ENCODE measurements at places on chromosomes 5 and 9.

- DNase-seq: no peak
Observed at GRCh38 chr9:32881948-32882347, 98.6 kb downstream of the TMEM215 start.

DNA sequence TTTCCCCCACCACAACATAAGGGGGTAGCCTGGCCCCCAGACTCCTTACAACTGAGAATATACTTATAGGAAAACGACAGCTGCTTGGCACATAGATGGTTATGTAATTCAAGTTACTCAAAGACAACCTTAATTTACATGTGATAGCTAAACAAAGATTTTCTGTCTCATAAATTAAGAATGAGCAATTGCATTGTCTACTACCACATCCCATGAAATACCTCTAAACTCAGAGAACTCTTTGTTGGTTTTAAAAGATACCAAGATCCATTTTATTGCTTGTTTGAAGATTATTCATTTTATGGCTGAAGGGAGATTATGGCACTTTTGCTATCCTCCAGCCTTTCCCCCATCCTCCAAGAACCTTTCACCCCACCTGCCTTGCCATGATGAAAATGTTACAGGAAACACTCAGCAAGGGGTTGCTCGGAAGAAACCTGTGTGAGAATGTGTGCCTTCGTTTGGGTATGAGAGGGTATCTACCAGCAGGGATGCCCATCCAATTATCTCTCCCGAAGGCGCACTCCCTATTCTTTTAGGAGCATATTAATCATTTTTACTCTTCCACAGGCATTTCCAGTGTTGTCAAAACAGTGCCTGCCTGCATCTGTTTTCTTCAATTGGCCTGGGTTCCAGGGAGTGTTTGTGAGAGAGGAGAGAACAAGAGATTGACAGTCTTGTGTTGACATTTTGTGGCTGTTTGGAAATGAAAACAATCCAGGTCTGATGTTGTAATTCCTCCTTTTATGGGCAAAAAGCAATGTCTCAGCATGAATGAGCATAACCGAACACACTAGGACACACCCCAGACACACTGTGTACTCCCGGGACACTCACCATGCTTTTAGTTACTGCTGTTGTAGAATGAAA is 208.0 kb upstream of the ANKRD55 start:
- peak; percentile 76 for DNase-seq

DNA sequence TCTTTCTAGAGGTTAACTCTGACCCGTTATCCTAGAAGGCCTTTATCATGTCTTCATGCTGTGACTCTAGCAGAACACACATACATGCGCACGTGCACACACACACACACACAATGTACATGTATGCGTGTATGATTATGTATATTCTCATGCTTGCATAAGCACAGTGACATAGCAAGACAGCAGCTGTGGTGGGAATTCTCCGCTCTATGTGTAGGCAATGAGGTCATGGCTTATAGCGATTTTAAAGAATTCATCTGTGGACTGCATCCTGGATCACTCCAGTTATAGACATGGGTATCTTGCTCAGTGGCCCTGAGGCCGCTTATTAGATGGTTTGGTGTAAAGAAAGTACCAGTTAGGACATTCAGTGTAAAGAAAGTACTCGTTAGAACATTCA is 106.2 kb downstream of the FBXL7 start:
- no peak for DNase-seq

DNA sequence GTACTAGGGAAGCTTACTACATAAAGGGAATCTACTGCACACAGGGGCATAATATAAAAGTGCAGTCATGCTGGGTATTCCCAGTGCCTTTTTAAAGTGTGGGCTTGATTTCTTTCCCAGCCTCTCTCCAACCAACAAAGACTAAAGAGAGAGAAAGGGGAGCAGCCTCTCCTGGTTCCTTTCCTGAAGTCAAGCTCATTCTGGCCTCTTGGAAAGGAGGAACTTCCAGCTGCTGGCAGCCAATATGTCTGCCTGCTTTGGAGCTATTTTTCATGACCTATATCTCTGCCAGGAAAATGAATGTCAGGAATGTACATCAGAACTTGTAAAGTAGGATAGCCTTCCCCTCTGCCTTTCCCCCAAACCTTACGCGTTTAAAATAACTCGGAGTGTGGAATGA is 57.1 kb downstream of the RAB3C start:
- no peak for DNase-seq

GRCh38 chr5:176906126-176906525 is 7.0 kb upstream of the HK3 start:
- DNase-seq: no peak

DNA sequence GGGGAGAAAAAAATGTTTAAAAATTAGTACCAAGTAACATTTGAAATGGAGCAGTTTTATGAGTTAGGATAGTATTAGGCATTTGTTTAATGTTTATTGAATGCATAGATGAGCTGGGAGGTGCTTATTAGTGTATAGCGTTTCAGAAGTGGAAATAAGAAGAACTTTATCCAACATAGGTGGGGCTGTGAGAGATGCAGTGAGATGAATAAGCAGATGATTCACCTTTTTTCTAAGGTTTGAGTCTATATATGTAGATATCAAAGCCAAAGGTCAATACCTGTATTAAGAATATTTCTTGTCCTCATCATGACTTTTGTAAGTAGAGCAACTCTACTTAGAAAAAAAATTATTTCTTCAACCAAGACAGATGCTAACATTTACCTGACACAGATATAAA is 54.6 kb upstream of the POU4F3 start:
- no peak for DNase-seq

DNA sequence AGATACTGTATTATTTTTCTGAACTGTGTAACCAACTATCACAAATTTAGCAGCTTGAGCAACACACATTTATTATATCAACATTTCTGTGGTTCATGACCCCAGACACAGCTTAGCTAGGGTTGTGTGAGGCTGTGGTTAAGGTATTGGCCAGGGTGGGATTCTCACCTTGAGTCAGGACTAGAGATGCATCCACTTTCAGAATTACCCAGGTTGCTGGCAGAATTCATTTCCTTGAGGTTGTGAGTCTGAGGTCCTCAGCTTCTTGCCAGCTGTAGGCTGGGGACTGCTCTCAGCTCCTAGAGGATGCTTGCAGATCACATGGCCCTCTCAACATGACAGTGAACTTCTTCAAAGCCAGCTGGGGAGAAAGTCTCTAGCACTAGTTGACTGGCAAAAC is 122.5 kb upstream of the RASGRF2 start:
- no peak for DNase-seq

- no peak for DNase-seq
Observed at GRCh38 chr5:2293906-2294305, 411.2 kb upstream of the IRX4 start.

GRCh38 chr5:14222206-14222605 is 79.1 kb downstream of the TRIO start:
- no peak for DNase-seq

GRCh38 chr9:136734837-136735496 is 7.8 kb downstream of the LCN10 start:
- DNase-seq: no peak

DNA sequence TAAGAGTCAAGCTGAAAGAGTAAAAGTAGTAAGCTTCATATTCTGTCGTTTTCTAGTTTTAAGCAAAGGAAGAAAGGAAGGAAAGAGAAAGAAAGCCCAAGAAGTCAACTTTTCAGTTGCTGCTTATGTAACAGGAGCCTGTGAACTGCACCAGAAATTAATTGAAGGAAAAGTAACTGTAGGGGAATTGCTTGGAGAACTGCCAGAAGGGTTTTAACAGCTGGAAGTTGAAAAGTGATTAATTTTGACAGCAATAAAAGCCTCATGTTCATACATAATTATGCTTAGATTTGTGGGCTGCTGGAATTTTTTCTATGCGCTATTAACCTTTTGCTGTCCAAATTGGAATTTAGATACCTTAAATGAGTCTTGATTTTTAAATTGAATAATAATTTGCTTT is 255.7 kb downstream of the ENC1 start:
- DNase-seq: no peak

DNA sequence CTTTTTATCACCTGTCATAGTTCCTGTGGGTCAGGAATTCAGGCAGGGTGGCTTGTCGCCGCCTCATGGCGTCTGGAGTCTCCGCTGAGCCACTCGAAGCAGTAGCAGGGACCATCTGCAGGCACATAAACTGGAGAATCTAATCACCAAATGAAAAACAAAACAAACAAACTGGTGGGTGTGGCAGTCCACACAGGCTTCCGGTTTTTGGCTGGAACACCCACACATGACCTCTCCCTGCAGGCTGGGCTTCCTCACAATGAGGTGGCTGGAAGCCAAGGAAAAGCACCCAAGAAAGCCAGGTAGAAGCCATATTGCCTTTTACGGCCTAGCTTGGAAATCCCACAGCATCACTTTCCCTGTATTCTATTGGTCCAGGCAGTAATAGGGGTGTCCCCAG is 197.0 kb downstream of the SYK start:
- no peak for DNase-seq

DNA sequence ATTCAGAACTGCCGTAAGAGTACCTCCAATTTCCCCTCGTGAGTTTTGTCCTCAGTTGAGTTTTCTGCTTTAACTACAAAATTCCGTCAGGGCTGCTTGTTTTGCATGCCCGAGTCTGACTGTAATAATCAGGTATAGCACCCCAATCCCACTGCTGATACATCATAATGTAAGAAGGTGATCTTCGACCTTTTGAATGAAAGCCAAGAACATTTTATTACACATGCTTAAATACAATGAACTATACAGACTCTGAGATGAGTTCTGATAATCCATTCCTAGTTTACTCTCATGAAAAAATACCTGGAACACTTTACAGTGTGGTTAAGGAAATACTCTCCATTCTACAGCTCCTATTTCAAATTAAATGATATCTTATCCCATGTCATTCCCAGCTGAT is 49.2 kb upstream of the TSLP start:
- DNase-seq: no peak

- DNase-seq: no peak
Observed at GRCh38 chr5:124650147-124650561, 96.3 kb downstream of the ZNF608 start.

DNA sequence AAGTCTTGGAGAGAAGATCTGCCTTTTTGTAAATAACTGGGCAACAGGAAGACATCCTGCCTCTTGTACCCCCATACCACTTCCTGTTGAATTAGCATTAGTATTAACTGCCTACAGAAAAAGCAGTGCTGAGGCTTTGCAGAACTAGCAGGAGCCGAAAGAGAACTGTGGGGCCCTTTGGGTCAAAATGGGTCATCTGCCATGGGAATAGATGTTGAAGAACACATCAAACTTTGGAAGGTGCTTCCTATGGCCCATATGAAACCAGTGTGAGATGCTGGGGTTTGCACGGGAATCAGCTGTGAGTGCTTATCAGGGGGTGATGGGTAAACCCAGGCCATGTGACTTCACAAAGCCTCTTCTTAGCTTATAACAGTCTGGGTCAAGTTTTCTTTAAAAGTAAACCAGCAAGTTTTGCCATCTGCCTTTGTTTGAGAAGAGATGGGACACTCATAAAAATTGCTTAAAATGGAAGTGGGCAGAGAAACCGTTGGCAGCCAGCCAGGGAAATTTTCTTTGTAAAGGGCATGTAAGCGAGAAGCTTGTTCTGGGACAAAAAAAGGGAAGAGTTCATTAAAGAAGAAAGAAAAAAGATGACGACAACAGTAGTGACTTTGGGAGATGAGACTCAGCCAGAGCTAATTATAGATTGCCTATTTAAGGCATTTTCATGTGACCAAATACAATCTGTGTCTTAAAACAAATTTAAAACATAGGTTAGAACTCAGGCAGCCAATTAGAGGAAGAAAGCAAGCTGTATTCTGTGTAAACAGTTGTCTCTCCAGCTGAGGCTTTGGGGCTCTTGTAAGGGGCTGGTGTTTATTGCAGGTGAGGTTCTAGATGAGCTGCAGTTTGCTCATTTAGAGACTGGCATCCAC is 4.4 kb downstream of the SLC25A25 start:
- peak; percentile 96 for DNase-seq

DNA sequence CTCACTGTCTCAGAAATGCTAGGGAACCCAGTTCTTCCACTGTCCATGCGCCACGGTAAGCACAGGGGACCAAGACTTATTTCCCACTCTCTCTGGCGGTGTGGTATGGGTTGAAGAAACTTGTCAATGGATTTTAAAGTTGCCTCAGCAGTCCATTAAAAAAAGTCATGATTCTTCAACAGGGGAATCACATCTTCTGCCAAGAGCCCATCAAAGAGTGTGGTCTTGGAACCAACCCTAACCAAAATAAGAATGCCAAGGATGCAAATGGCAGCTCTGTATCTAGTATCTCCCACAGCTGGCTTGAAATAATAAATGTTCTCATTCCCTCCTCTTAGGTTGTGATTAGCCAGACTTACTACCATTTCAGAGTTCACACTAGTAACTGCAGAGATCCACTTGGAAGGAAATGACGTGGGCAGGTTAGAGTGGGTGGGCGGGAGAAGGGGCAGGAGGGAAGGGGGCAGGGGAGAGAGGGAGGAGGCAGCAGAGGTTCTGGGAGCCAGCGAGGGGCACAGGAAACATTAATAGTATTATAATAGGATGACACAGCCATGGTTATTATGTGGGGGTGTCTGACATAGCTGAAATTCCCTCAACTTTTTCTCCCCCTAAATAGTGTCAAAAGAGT is 17.6 kb downstream of the PTCH1 start:
- DNase-seq: no peak

GRCh38 chr5:104569621-104570020 is 1007.0 kb upstream of the NUDT12 start:
- DNase-seq: no peak

GRCh38 chr9:80134487-80134886 is 562.7 kb downstream of the TLE4 start:
- no peak for DNase-seq

DNA sequence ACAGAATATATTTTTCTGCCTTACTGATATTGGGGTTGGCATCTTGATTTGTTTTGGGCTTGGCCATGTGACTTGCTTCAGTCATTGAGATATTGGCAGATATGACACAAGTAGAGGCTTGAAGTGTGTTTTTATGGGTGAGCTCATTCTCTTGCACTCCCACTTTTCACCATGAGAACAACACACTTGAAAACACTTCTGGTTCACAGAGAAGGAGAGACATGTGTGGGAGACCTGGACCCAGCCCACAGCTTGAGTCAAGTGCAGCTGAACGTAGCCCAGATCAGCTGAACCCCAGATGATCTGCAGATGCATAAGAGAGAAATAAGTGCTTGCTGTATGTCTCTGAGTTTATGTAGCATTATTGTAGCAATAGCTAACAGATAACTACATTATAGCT is 155.4 kb downstream of the SEMA6A start:
- DNase-seq: peak; percentile 12

GRCh38 chr9:130117376-130117775 is 54.8 kb upstream of the NCS1 start:
- no peak for DNase-seq
